ENCODE measurements at places on chromosomes 4 and X. TPM values are rescaled to one million over a fixed set of nuclear protein-coding genes. Genes with fewer than 3 reads are reported as not detected.
A peak's percentile ranks its signal among the peaks of the same experiment; 100 is the strongest.

FGG gene
- total RNA-seq, result not detected

DNA sequence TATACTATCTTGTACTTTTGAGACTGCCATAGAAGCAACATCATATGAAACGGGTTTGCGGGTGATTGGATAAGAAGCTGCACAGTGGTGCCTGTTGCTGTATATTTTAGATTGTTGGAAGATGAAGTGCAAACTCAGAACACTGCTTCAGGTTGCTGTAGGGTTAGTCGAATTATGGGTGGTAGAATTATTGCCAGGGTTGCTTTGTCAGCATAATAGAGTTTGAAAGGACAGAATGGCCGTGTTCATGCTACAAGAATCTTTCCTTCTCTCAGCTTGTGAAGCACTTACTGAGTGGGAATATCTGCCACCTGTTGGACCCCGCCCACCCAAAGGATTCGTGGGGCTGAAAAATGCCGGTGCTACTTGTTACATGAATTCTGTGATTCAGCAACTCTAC, 115.5 kb downstream of the USP9X start:
- DNase-seq, result no peak

GRCh38 chr4:136281889-136282288, 1250.4 kb downstream of the PCDH18 start:
- no peak for DNase-seq

DNA sequence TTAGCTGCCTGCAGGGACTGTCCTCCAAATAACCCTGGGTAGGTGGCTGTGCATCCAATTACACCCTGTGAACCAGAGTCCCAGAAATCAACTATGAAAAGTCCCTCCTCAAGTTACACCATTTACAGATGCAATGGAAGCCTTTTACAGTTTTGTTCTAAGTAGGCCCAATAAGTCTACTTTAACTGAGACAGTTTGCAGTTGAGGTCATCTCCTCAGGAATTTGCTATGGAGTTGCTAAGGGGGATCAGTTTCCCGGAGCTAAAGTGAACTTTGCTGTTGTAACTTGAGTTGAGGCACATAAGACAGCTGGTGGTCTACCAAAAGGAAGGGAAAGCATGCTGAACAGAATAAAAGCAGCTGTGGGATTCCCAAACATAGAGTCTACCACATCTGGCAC, 121.6 kb upstream of the STK26 start:
- DNase-seq, result no peak

GRCh38 chr4:183485411-183486160, 19.3 kb upstream of the ING2 start:
- DNase-seq, result no peak

NXF2B gene
- not detected for total RNA-seq

DNA sequence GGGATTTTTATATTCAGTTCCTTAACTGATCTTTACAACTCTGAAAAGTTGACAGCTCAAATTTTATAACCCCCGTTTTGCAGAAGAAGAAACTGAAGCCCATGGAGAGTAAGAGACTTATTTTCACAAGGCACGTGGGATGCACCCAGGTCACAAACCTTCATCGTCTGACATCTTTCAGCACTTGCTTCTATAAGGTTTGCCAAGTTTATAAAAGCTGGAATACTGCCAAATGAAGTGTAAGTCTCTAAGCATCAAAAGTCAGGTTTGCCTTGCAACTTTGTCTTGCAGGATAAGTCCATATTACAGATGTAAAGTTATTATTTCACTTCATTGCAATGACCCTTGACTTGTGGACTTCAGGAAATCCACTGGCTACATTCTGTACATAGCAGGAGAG, 6.3 kb upstream of the KCNIP4 start:
- no peak for DNase-seq

DNA sequence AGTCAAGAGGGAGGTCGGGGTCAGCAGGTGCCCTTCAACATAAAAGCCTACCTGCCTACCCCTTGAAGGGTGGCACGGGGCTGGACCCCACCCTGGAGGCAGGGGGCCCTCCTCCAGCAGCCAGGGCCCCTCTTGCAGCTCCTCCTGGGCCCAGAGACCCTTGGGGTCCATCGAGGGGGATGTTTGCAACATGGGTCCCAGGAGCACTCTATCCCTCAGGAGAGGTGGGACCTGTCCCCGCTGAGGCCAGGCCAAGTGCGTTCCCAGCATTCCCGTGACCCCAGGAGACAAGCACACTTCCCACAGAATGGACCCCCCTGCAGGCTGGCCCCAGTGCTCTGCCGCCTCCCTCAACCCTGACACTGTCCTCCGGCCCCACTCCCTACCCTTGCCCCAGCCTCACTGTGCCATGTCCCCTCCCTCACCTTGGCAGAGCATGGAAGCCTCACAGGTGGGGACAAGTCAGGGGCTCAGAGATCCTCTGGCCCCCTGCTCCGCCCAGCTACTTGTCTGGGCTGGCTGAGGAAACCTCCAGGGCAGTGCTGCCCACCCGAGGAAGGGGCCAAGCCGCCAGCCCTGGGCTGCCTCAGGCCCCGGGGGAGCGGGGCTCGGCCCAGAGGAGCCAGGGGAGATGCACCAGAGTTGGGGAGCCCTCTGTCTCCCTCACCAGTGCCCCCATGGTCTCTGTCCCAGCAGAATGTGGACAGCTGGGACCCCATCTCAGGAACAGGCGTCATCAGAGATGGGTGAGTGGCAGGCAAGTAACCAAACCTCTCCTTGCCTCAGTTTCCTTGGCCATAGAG, 2.2 kb downstream of the MXD4 start:
- DNase-seq, result no peak

SH3RF1 gene
- total RNA-seq, result 42.9 TPM

DNA sequence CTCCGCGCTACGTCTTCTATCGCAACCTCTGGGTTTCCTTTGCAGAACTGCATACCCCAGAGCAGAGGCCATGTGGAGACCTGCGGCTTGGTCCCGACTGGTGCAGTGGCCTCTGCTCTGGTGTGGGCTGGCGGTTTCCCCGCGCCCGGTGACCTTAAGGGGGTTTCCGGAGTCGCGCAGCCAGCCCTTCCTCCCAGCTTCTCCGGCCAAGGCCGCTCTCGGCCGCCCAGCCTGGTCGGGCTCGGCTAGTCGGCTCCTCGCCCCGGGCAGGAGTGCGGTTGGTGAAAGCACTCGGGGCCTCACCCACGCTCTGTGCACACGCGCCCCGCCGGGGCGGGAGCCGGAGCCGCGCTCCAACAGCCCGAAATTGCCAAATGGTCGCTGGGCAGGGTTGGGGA, 84.9 kb downstream of the BCOR start:
- DNase-seq, result no peak

DNA sequence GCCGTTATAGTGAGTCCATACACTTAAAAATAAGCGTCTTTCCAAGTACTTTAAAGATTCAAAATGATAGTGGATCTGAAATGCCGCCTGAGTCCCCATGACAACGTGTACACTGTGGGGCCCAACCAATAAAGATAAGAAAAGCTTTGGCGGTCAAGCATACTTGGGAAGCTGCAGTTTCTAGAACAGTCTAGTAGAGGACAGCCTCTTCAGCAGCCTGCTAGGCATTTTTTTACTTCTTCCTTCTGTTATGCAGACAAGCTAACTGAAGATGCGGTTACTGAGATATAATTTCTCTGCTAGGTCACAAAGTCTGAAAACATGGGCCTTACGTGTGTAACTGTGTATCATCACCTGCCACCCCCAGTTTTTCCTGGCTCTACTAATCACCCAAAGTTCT, 402 bp upstream of the UPRT start:
- no peak for DNase-seq

DNA sequence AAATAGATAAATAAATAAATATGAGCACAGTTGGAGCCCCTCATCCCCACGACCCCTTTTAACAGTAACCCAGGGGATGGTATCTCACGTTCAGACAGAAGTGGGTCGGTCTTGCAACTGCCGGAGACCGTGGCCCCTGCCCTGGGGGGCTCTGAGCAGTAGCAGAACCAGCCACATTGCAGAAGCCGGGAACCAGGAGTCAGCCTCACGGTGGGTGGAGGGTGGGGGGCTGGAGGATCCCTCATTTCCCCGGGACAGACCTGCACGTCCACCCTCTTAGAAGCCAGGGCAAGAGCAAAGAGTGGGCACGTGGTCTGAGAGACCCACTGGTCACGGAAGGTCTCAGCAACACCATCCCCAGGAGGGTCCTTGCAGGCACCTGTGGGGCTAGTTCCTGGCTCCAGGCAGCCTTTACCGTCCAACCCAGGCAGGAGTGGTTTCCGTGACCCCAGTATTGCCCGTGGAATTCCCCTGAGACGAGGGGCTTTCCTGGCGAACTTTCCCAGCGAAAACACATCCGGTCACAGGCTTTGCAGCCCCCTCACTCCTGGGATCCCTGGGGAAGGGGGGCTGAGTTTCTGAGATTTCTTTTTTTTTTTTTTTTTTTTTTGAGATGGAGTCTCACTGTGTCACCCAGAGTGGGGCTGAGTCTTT, 8.8 kb upstream of the IL3RA start:
- no peak for DNase-seq

LDB2 gene
- total RNA-seq, result 6.0 TPM

RBMX2 gene
- total RNA-seq, result 19.8 TPM

- DNase-seq, result no peak
Observed at GRCh38 chr4:128309585-128309984, 22.0 kb upstream of the PGRMC2 start.

ARSJ gene
- total RNA-seq, result 8.8 TPM

MBTPS2 gene
- 14.4 TPM for total RNA-seq

HPGD gene
- total RNA-seq, result 37.7 TPM

GRCh38 chr4:160928482-160928881, 1235.3 kb downstream of the FSTL5 start:
- no peak for DNase-seq

ITM2A gene
- 22.4 TPM for total RNA-seq

ART3 gene
- 24.8 TPM for total RNA-seq

- DNase-seq, result no peak
Observed at GRCh38 chr4:125849869-125850268, 535.1 kb downstream of the FAT4 start.

SLC16A2 gene
- 9.3 TPM for total RNA-seq

GRCh38 chrX:16134936-16135335, 11.6 kb downstream of the GRPR start:
- no peak for DNase-seq

MGARP gene
- total RNA-seq, result 3.7 TPM

DOK7 gene
- total RNA-seq, result 8.2 TPM

DNA sequence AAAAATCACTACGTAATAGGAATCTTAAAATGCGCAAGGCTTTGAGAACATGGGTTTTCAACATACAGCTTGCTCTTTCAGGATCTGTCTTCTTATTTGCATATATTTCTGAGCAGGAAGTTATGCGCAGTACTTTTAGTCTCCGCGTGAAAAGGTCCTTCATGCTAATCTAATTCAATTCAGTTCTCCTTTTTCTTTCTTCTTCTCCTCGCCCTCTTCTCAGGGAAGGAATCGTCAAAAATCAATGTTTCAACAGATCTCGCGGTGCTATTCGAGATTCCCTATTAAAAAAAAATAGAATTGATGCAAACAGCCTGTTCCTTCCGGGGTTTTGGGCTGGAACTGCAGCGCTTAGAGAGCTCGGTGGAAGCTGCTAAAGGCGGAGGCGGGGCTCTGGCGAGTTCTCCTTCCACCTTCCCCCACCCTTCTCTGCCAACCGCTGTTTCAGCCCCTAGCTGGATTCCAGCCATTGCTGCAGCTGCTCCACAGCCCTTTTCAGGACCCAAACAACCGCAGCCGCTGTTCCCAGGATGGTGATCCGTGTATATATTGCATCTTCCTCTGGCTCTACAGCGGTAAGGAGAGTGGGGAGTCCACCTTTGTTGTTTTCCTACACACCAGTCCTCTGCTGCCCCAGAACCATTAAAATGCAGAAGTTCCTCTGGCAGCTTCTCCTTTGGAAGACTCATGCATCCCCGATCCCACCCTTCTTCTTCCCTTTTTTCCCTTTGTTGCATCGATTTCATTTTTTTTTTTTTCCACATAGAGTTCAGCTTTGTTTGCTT, at the start of the genes HMGN5 and SH3BGRL:
Gene HMGN5, minus strand, starts transcription at position 243 of the 785 bp plus-strand sequence. CDS start 80,364 bp downstream, outside the sequence.
Gene SH3BGRL, plus strand, starts transcription at position 432 of the 785 bp plus-strand sequence. Its CDS starts 99 bp downstream, at position 531.
- peak; percentile 64 for DNase-seq

SLC10A4 gene
- 0.23 TPM for total RNA-seq

DNA sequence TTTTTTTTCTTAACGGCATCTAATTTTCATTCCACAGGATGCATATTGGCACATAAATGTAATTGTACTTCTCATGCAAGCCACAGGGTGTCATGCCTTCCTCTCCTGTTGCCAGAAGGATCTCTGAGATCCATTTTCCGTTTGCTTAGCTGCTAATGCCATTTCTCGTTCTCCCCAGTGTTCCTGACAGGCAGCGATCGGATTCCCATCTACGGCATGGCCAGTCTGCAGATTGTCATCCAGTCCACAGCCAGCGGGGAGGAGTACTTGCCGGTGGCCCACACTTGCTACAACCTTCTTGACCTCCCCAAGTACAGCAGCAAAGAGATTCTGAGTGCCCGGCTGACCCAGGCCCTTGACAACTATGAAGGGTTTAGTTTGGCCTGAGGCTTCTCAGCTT, 8.9 kb upstream of the NAP1L5 start:
- peak; percentile 49 for DNase-seq

GRCh38 chr4:174047363-174047762, 236.1 kb downstream of the FBXO8 start:
- DNase-seq, result no peak

DNA sequence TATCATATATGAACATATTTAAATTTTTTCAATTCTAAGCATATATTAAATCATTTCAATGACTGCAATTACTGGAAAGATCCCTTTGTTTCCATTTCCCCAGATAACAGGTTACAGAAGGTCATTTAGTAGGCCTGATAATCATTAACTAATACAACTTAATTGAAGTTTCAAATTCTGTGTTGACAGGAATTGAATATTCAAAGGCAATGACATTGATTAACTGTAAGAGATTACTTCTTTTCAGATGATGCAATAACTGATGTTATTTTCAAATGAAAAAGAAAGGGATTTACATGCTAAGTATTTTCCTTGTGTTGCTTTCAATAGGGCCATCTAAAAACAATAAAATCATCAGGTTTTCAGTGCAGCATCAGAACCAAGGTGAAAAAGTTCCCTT, 81.1 kb upstream of the ENPEP start:
- no peak for DNase-seq

MAGEA9B gene
- 11.2 TPM for total RNA-seq

DNA sequence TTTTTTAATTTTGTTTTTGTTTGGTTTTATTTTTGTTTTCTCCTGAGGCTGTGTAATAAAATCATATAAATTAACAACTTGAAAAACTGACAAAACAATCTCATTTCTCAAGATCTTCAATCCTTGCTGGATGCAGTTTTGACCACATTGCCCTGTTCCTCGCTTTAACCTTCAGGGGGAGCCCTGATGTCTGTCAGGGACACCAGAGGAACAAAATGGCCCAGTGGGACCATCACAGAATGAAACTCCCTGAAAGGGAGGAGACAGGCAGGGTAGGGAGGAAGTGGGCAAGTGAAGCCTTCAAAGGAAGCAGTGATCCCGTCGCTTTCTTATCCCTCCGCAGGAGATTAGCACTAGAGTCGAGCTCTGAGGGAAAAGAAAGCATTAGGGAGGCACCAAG, 274.9 kb upstream of the LDB2 start:
- no peak for DNase-seq

- peak; percentile 7 for DNase-seq
Observed at GRCh38 chrX:70485466-70485865, 40.8 kb downstream of the DLG3 start.

All from prostate gland (tissue), 2 donors.